ENCODE measurements at places on chromosomes 11 and 22.

GRCh38 chr11:74288161-74288560, 23.3 kb downstream of the P4HA3 start:
- DNase-seq: no peak

GRCh38 chr22:50490531-50491308, 4.1 kb downstream of the MIOX start:
- DNase-seq: no peak

DNA sequence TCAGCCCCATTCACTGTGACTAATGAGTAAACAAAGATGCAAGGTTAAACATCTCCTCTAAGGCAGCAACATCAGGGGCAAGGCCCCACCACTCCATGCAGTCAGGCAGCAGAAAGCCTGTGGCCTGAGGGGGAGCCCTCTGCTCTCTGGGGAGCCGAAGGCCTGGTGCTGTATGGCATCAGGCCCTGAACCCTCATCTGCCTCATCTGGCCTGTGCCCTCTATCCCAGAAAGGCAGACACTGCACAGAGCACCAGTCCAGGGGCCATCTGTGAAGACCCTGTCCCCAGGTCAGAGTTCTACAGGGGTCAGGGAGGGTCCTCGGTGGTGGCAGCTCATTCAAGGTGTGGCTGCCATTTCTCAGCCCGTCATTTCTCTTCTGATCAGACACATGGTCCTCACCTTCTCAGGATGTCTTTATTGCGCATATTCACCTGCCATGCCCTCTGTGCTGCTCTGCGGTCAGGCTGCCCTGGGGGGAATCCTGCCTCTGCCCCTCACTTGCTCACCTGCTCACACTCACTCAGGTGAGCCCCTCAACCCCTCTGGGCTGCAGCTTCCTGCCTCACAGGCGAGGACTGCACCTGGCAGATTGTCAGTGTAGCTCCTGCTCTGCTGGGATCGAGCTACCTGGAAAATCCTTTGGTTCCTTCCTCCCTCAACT, 103.1 kb upstream of the PITPNB start:
- no peak for DNase-seq

GRCh38 chr11:13376402-13376801, 86.6 kb downstream of the BTBD10 start:
- DNase-seq: no peak

DNA sequence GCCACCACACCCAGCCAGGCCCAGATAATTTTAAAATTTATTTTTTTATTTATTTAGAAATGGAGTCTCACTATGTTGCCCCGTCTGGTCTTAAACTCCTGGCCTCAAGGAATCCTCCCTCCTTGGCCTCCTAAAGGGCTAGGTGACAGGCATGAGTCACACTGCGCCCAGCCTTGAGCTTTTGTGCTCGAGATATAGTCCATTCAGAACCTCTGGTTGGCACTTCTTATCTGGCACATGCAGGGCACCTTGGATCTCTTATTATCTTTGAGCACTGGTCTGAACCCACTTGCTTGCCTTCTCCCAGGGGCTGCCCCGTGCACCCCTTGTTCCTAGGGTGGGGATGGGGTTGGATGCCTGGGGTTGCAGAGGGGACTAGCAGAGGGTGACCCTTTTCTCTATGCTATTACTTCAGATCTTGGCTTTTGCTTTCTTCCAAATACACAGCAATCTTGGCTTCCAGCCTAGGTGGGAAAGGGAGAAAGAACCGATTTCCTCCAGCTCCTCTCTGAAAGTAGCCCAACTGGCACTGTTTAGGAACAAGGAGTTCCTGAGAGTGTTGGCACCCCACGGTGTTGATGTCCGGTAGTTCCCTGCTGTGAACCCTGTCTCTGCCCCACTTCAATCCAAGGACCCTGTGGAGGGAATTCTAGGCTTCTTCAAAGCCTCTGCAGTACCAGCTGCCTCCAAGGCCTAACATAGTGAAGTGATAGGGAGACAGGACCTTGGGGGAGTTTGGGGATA, 1.3 kb upstream of the SLC3A2 start:
- DNase-seq: no peak

DNA sequence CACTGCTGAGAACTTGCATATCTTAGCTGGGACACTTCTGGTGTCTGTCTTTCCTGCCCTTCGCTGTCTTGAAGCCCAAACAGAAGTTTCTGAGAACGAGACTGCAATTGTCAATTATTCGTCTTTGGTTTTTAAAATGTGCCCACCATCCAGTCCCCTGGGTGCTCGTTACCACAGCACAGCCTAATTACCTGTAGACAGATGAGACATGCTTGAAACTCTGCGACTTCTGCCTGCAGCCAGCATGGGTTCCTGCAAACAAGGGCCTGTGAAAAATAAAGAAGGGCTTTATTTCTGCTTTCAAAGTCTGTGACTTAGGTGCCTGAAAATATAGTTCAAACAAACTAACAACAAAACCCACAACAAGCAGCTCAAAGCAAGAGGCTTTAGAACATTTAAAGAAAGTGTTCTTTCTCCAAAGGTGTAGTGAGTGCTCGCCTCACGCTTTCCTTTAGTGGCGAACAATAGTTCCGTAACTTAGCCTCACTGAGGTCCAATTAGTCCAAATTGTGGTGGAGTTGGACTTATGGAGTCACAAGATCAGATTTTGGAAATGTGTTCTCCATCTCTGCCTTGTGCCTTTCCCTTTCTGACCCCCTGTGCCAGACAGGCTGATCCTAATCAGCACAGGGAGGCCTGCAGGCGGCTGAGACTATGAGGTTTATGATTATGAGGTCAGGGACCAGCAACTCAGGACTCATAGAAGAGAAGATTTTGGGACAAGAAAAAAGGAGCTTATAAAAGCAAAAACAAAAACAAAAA, 20.4 kb upstream of the GRAMD1B start:
- DNase-seq: no peak

DNA sequence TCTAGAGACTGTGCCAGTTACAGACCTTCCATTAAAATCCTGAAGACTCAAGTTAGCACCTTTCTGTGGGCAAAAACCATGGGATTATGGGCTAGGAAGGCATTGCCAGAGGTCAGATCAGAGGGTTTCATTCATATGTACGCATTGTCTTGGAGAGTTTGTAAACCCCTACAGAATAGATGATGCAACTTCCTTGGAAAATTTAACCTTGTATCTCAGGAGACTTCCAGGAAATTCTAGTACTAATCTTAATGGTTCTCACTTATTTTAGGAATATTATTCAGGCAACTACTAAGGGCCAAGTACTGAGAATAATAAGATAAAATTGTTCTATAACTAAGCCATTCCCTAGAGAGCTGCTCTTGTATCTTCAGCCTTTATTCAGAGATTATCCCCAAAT, 6.9 kb downstream of the OLFML1 start:
- no peak for DNase-seq

GRCh38 chr11:118132385-118133151, 20.1 kb downstream of the SCN4B start:
- no peak for DNase-seq

DNA sequence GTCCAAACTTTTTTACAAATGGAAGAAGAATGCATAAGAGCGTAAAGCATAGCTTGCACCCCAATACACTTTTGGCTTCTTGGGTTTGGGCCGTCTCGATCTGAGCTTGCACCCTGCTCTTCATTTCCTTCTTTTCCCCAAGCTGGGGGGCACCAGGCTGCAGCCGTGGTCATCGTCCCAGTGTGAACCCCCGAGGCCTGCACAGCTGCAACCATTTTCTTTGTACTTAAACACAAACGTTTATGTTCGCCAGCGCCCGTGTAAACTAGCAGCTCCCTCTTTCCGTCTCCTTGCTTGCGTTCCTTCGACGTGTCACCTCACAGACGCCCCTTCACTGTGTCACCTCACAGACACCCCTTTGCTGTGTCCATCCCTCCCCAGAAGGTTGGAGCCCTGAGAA, 10.1 kb downstream of the KRTAP5-5 start:
- DNase-seq: no peak

- DNase-seq: peak; percentile 37
These were observed 114.6 kb upstream of the THY1 start for GRCh38 chr11:119537306-119538253.

DNA sequence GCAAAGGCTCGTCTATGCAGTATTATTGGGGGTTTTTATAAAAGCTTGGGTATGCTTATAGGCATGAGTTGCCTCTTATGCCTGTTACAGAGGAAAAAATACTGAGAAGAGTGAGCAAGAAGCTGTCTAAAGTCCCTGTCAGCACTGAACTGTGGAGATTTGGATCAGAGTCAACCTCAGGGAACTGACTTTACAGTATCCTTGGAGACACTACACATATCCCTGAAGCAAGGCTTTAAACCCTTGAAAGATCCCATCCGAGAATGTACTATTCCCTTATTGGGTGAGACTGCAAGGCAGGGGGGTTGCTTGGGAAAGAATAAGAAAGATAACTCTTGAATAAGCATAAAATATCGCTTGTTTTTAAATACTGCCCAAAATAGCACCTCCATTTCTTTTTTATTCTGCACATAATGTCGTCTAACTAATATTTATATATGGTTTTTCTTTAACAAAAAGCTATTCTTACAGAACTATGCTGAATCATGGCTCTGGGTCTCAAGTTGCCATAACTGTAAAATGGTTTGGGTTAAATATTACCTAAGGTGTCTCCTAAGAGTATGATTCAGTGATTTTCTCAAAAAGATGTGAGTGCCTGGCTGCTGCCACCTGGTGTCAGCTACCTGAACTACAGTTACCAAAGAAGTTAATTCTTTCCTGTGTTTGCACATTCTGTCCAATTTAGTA, 1062.8 kb downstream of the DLG2 start:
- no peak for DNase-seq

DNA sequence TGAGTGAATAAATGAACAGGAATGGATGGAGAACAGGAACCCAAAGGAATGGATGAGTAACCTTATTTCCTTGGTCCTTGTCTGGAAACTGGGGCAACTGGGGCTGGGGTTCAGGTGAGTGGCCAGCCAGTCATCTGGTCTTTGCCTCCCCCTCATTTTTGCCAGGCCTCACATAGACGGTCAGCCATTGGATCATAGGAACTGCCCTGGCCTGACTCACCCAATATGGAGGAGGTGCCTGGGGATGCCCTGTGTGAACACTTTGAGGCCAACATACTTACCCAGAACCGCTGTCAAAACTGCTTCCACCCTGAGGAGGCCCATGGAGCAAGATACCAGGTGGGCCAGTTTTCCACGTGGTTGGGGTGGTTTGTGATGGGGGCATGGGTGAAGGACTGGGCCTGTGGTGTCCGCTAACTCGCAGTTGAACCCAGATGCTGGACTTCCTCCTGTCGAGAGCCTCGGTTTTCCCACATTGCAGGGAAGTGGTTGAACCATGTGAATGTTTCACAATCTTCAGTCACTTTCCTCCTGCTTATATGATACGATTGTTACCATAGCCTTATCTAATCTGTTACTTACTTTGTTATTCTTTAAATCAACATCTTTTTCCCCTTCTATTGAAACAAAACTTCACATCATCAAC, 4.4 kb downstream of the TRIOBP start:
- no peak for DNase-seq

DNA sequence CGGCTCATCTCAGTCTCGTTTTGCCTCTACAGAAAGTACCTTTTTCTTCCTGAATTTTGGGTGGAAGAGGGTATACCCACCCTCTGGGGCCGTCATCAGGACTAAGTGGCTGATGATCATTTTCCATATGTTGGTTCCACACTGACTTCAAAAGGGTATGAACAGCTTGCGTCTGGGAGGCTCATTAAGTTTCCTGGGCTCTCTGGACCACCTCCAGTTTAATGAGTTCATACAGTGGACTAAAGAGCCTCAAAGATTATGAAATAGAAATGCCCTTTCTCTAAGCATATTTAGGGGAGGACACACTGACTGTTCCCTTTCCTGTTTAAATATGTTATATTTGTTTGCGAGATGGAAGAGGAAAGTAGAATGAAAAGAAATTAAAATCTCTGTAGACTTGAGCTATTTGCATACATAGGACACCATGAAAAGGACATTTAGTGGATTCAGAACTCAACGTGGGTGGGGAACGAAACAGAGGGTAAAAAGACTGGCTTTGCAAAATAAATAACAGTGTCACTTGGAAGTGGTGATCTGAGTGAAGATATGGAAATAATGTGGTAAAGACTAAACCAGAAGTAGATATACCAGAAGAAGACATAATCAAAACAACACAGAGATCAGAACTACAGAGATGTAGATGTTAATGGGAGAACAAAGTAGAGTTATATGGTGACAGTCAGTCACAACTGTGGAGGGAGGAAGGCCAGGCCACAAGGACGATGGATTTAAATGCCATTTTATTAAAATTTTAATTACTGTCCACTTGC, 18.7 kb downstream of the LDLRAD3 start:
- DNase-seq: no peak

- no peak for DNase-seq
These were observed 102.7 kb upstream of the ANO3 start for GRCh38 chr11:26229257-26229656.

DNA sequence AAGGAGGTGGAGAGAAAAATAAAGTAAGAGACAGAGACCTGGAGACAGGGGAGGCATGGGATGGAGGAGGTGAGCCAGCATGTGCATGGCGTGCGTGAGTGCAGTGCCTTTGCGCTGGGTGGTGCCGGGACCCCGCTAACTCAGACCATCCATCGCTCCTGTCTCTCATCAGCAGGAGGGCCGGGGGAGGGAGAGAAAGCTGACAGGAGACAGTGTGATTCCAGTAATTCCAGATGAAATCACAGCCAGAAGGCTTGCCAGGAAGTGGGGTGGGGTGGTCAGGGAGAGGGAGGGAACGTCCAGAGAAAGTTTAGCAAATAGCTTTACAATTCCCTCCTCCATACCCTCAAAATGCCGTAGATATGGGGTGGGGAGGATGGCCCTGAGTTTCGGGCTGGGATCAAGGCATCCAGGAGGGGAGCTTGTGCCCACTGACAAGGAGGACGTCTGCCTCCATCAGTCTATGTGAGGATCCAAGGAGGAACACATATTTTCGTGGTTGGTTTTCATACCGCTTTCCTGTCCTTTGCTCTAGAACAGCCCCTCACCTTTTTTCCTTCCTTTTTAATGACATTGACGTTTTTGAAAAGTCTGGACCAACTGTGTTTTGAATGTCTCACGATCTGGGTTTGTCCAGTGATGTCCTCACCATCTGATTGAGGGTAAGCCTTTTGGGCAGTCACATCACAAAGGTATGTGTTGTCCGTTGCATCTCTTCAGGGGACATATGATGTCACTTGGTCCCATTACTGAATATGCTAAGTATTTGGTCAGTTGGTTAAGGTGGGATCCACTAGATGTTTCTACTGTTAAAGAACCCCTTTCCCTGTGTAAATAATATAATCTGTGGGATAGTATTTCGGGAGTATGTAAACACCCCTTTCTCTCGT, 567.3 kb downstream of the MIAT start:
- peak; percentile 82 for DNase-seq

DNA sequence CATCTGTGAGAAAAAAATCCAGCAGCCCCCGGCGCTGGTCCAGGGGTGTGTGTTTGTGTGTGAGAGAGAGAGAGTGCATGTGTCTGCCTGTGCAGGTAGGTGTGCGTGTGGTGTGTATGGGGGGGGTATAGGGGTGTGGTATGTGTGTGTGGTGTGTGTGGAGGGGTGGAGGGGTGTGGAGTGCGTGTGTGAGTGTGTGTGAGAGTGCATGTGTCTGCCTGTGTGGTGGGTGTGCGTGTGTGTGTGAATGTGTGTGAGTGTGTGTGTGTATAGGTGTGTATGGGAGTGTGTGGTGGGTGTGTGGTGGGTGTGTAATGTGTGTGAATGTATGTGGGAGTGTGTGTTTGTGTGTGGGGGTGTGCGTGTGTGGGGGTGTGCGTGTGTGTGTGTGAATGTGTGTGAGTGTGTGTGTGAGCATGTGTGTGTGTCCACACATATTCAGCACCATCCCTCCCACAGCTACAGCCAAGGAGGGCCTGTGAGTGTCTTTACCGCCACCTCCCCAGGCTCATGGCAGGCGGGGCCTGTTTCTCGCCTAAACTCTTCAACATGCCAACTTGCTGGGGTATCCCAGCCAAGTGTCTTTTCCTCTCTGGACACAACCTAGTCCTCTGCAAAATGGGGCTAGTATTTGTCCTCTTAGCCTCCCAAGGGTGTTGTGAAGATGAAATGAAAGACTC, 11.9 kb downstream of the LMO1 start:
- DNase-seq: peak; percentile 53

Data from left forelimb (tissue), 1 donor.